ENCODE measurements at places on chromosomes 12 and 14.

DNA sequence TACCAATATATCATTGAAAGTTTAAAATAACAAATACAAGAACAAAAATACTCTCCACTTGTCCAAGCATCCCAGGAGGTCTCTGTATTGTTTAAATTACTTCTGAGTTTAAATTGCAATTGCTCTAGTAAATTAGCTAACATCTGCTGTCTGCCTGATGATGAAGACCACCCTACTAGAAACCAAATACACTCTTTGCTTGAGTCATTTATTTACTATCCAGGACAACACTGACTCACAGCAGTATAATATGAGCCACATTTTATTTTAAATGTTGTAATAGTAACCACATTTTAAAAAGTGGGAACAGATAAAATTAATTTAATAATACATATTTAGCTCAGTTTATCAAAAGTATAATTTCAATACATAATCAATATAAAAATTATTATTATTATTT is 62.9 kb upstream of the EEA1 start:
- no peak for DNase-seq

GRCh38 chr12:28034271-28034670 is 61.7 kb upstream of the PTHLH start:
- no peak for DNase-seq

DNA sequence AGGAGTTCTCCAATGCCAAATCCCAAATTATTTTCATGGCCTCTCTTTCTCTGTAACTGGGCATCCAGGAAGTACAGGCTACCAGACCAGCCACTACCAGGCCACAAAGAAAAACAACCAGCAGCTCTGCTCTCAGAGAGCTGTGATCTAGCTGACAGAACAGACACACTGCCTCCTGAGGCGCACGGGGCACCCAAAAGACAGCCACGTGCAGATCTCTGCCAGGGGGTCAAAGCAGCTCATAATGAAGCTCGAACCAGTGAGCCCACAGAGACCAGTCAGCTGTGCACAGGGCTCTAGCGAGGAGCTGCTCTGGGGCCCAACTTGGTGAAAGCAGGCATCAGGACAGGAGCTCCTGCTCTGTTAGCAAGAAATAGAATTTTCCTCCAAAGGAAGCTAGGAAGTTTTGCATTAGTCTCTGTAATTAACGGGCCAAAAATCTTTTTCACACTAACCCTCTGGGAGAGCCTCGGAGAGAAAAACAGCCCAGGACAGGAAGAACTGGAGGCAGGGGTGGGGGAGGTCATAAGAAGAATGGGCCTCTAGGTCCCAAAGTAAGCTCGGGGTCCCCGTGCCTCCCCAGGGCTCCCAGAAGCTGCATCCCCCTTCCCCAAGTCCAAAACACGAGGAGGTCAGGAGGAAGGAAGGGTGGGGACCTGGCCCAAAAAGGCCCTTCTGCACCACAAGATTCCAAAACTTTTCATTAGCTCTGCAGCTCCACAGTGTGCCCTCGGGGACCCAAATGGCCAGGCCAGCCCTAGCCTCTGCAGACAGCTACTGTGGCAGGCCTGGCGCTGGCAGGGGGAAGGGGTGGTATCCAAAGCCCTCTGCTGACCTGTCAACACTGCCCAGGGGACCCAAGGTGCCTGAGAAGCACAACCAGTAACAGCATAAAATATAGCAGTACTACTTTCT is 30.2 kb downstream of the ACTN1 start:
- DNase-seq = no peak

DNA sequence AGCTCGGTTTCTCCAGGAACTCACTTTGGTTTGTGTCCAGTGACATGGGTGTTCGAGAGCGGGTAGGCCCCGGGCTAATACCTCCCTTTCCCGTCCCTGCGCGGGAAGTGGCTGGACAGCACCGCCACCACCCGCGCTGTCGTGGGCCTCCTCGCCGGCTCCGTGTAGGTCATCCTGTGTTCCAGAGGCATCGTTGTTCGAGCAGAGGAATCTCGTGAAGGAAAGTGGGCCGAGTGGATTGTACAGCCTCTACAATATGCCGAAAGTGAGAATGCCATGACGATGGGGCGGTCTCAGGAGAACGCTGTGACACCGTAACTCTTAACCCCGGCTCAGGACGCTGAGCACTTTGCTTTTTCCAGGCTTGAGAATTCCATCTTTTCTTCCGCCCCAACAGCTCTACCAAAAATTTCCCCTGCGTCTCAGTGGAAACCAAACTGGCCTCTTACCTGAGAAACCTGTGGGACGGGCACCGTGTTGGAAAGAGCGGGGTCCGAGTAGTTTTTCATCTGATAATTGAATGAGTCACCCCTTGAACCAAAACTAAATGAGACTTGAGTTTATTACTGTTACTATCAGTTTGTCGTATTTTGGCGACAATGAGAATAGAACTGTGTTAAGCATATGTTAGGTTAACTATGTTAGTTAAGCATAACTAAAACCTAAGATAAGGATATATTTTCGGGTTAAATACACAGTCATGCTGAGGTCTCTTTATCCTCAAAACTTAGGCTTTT is 510 bp downstream of the EIF2S1 start:
- no peak for DNase-seq

DNA sequence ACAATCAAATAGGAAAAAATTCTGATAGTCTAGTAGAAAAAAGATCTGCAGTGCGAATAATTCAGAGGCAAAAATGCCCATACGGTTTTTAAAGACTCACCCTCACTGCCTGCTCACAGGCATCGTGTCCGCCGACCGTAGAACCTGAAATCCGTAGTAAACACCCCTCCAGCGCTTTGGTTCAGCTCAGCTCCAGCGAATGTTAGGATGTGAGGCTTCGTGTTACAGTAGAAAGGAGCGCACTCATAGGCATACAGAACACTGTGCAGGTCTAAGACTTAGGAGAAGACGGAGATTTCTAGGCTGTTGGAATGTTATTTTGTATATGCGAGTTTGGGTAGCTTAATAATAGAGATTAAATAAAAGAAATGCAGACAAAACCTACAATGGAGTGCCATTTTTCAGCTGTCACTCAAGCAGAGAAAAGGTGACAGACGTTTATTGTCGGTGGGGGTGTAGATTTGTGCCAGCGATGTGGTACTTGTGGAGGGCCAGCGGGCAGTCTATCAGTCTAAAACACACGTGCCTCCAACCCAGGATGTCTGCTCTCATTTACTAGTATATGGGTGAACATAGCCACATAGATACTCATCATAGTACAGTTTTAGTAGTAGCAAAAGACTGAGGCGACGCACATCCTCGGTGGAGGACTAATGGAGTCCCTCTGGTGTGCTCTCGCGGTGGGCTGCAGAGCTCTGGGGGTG is 25.7 kb downstream of the SFSWAP start:
- no peak for DNase-seq

GRCh38 chr12:13695781-13696180 is 285.6 kb downstream of the GRIN2B start:
- no peak for DNase-seq

DNA sequence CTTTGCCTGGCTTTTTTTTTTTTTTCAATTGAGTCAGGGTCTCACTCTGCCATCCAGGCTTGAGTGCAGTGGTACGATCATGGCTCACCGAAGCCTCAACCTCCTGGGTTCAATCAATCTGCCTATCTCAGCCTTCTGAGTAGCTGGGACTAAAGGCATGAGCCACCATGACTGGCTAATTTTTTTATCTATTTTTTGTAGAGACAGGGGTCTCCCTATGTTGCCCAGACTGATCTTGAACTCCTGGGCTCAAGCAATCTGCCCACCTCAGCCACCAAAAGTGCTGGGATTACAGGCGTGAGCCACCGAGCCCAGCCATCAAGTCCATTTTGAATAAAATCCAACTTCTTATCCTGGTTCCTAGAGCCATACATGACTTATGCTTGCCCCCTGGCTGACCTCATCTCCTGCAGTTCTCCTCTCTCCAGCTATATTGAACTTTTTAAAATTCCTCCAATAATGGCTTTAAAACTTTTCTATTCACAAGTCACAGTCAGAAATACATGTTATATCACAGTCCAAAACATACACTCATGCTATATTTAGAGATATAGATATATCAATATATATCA is 10.4 kb upstream of the RND1 start:
- no peak for DNase-seq

DNA sequence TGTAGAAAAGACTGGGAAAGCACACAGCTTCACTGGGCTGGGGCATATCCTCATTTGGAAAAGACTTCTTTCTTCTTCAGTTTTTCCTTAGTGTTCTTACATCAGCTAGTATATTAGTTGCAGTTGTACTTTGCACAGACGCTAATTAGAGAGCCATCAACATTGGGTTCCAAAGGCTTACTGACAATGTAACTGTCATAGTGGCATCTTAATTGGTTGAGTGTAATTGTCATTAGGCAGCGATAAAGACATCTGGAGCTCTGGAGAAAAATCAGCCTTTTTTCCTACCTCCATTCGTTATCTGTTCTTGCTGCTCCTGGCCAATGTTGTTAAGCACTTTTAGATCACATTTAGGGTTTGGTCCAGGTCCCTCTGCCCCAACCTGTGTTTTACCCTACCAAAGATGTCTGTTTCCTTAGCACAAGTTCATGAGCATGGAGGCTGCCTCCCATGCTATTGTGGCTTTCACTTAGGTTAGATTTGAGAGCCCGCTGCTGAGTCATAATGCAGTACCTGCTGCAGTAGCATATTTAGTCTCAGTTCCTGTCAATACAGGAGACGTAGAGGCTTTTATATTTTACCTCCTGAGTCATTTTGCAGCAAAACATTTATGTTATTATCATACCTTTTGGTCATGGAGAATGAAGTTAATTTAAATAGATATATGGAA is 49.2 kb downstream of the FBXW8 start:
- no peak for DNase-seq

- DNase-seq = no peak
Observed at GRCh38 chr14:100785338-100785615, 40.6 kb upstream of the MEG3 start.

DNA sequence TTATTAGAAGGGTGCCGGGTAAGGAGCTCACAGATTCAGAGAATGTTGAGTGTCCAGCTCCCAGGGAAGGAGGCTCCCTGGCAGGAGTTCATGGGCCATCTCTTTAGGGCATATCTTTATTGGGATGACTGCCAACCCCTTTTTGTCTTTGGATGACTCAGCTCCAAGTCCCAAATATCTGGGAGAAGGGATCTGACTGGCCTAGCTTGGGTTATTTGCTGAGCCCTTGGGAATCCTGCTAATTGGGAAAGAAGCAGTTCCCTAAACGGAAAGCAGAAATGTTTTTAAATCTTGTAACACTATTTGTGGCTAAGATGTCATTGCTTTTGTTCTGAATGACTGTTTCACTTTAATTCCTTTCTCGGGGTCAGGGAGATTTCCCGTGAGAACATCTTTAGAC is 12.6 kb downstream of the DDX55 start:
- DNase-seq = no peak
